ENCODE measurements at places on chromosomes 11 and 22. TPM values are rescaled to one million over a fixed set of nuclear protein-coding genes. Genes with fewer than 3 reads are reported as not detected.

Gene WBP2NL
- total RNA-seq = not detected

Gene TYR
- total RNA-seq = not detected

Gene SCUBE1
- not detected for total RNA-seq

Gene EFCAB6
- 3.5 TPM for total RNA-seq

Gene THY1
- total RNA-seq = 1,197 TPM

Gene GLB1L3
- total RNA-seq = not detected

Gene VEGFB
- 27.8 TPM for total RNA-seq

Gene IGF2
- total RNA-seq = not detected

Gene PLEKHB1
- not detected for total RNA-seq

Gene GGT5
- total RNA-seq = 0.38 TPM

Gene OR8A1
- not detected for total RNA-seq

Gene ANO9
- not detected for total RNA-seq

Gene CCDC116
- total RNA-seq = 0.54 TPM

Gene CCDC157
- 9.2 TPM for total RNA-seq

Gene TECTA
- 1.4 TPM for total RNA-seq

Gene SC5D
- total RNA-seq = 32.7 TPM

Gene MMP27
- not detected for total RNA-seq

Gene BIRC2
- total RNA-seq = 73.7 TPM

Gene VSIG10L2
- total RNA-seq = not detected

Gene COX8A
- total RNA-seq = 358 TPM

Gene TRPM5
- not detected for total RNA-seq

Gene OR52H1
- not detected for total RNA-seq

Gene NEFH
- 0.65 TPM for total RNA-seq

Gene GAB2
- total RNA-seq = 7.2 TPM

Gene CRYAB
- total RNA-seq = 104 TPM

Gene RIC3
- total RNA-seq = not detected

Gene IFITM10
- 67.4 TPM for total RNA-seq

Gene ANAPC15
- total RNA-seq = 38.7 TPM

Gene GRAMD1B
- 14.8 TPM for total RNA-seq

Gene ANO5
- total RNA-seq = not detected

Gene SEPTIN3
- not detected for total RNA-seq

Gene JHY
- 7.3 TPM for total RNA-seq

Gene LMO2
- total RNA-seq = 0.25 TPM

Gene HBD
- total RNA-seq = not detected

Gene C11orf87
- total RNA-seq = 0.76 TPM

Gene SLC37A4
- 11.1 TPM for total RNA-seq

Gene MMP1
- total RNA-seq = 53.2 TPM

Gene NAV2
- 11.9 TPM for total RNA-seq

Gene MAJIN
- not detected for total RNA-seq

Gene SORL1
- total RNA-seq = 0.76 TPM

Gene MPZL2
- total RNA-seq = not detected

Gene GUCY1A2
- total RNA-seq = 1.6 TPM

Gene CSF2RB
- 4.4 TPM for total RNA-seq

Gene HINFP
- total RNA-seq = 24.9 TPM
